CD8-positive, alpha-beta memory T cell (primary cell): ENCODE measurements at places on chromosomes 3 and 15. TPM values are rescaled to one million over a fixed set of nuclear protein-coding genes. Genes with fewer than 3 reads are reported as not detected.

PCLAF gene
- 90.3 TPM for total RNA-seq

CEMIP gene
- not detected for total RNA-seq

TMEM158 gene
- 0.13 TPM for total RNA-seq

EFCC1 gene
- not detected for total RNA-seq

MAP2K1 gene
- total RNA-seq = 69.2 TPM

DENND4A gene
- 54.3 TPM for total RNA-seq

CLDN18 gene
- not detected for total RNA-seq

CIP2A gene
- total RNA-seq = 42.6 TPM

GPR160 gene
- total RNA-seq = 2.9 TPM

NISCH gene
- 65.7 TPM for total RNA-seq

TRPC1 gene
- 2.8 TPM for total RNA-seq

ARNT2 gene
- 0.13 TPM for total RNA-seq

FAM219B gene
- 47.7 TPM for total RNA-seq

GRCh38 chr15:60582370-60583036 is 103.6 kb upstream of the ICE2 start:
- DNase-seq = no peak

- no peak for DNase-seq
Measured at GRCh38 chr3:69288161-69288895, 97.6 kb downstream of the FRMD4B start.

GRCh38 chr3:134312072-134312872 is 61.6 kb upstream of the RYK start:
- DNase-seq = no peak

DNA sequence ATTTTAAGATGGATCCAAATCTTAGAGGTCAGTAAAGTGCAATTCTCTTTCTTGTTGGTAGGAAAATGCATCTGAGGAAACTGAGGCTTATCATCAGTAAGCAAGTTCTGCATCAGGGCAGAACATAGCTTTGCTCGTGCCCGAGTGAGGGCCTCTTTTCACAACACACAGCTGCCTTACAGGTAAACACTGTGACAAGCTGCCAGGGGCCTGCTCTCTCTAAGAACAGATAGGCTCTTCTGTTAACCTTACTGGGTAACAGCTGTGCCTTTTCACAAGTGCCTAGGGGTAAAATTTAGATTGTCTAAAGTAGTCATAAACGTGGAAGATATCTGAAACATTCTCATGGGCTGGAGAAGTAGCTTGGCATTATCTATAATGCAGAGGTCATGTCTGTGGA is 118.1 kb downstream of the C3orf38 start:
- no peak for DNase-seq

DNA sequence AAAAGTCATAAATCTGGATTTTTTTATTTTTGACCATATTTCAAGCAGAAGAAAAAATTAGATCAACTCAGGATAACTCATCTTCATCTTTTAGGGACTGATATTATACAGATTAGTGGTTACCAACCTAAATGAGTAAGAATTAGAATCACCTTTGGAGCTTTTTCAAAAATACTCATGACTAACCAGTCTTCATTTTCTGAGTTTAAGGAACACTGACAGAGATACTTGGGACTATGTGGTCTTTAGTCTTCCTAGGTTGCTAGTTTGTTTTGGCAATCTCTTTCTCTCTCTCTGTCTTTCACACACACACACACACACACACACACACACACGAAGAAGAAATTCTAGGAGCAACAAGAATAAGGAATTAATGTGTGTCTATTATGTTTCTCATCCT is 50.1 kb downstream of the TMOD3 start:
- no peak for DNase-seq

DNA sequence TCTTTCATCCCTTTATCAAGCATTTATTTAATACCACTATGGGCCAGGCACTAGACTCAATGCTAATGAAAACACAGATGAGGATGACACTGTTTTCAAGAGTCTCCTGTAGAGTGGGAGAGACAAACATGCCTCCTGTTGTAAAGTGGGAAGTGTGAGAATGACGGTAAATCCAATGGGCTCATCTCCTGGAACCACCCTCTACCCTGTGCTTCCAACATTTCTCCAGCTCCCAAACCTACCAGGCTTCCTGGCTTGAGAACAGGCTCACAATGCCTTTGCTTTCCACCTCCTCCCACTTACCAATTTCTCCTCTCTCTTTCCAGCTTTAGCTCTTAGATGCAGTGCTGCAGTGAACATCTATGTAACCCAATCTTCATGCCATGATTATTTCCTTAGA is 54.1 kb upstream of the TBC1D23 start:
- DNase-seq = no peak

GRCh38 chr3:188043891-188044290 is 110.1 kb upstream of the LPP start:
- DNase-seq = no peak
